ENCODE measurements at places on chromosomes 11 and 22. TPM values are rescaled to one million over a fixed set of nuclear protein-coding genes. Genes with fewer than 3 reads are reported as not detected.

DNA sequence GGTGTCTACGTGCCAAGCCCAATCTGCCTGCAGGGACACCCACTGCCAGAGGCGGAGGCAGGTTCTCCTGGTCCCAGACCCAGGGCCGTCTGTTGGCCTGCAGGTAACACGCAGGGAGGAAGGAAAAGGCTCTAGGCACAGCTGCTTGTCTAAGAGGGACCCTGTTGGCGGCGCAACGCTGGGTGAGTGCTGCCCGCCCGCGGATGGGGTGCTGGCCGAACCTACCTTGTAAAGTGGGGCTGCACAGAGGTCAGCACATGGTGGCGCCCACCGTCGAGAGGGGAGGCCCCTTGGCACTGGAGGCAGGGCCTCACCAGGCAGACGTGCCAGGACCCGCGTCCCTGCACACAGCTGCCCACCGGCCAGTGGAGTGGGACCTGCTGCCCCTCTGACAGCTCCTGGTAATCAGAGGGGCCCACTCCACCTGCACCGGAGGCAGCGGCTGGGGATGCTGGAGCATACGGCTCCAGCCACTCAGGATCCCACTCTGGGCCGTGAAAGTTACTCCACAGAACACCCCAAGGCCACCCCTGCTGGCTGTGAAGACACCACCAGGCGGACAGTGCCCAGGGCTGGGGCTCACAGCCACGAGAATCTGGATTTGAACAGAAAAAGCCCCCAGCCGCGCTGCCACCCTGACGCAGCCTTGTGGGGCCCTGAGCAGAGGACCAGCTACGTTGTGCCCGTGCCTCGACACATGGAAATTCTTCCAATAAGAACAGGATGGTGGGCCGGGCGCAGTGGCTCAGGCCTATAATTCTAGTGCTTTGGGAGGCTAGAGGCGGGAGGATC is 24.0 kb downstream of the TBX1 start:
- no peak for DNase-seq

GRCh38 chr11:117411736-117412135 is 84.1 kb downstream of the CEP164 start:
- no peak for DNase-seq

- no peak for DNase-seq
Observed at GRCh38 chr11:102476069-102476468, 23.5 kb upstream of the TMEM123 start.

- no peak for DNase-seq
Observed at GRCh38 chr11:114178656-114179055, 117.5 kb upstream of the NNMT start.

GRCh38 chr11:19976281-19976941 is 183.9 kb downstream of the DBX1 start:
- DNase-seq: no peak

DNA sequence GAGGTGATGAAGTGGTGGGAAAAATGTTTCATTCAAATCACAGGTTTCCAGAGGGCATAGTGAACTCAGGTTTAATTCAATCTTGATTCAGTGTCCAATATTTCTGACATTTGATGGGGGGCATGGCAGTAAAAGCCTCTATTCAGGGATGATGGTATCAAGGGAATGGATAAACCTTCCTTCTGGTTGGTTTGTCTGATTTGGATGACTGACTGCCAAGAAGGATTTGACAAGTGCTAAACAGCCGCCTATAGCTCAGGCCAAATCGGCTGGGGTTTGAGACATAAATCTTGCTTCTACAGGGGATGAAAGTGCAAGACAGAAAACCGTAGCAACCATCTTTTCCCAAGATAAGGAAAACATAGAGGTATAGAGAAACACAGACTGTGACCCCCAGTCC is 121.8 kb upstream of the C11orf87 start:
- no peak for DNase-seq

DNA sequence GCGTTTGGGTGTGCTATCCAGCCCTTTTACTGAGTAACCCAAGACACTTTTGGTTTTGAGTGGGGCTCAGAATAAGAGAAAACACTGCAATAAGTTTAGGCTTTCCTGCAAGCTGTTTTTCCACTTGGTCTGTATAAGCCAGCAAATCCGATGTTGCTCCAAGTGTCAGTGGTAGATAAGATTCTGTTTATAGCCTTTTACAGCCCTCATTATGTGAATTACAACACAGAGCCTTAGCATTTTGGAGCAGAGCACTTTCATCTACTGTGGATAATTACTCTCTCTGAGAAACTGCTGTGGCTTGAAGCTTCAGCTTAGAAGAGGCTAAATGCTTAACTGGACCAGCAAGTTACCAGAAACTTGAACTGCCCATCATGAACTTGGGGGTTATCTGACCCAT is 601.1 kb downstream of the JRKL start:
- DNase-seq: no peak

DNA sequence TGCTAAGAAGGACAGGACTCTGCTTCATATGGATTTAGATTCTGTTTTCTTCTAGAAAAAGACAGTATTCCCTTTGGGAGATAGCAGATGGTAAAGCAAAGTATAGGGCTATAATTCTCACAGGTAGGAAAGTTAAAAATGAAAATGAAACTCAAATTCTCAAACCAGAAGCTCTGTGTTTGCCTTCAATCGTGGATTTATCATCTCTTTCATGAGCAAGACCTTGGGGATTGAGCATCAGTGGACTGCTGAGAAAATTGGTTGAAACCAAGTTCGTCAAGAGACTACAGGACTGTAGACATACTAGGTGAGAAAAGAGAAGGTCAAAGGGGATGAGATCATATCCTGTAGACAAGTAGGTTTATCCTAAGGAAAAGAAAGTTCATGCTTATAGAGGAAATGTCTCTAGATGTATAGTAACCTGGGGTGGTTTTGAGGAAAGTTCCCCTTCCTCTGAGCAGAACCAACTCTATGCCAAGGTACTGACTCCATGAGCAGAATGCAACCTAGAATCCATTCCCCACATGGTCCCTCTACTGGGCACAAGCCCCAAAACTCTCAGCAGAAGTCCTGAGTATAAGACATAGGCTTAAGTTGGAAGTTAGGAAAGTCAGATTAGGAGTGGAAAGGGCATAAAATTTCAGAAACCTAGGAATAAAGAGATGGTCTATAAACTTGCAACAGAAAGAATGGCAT is 46.5 kb downstream of the SLC5A12 start:
- DNase-seq: no peak

The APLNR gene
- not detected for total RNA-seq

The TPBGL gene
- not detected for total RNA-seq

GRCh38 chr11:124600621-124601320 is 10.5 kb upstream of the PANX3 start:
- no peak for DNase-seq

The TRIM48 gene
- total RNA-seq: not detected

- DNase-seq: no peak
Observed at GRCh38 chr11:121389651-121390050, 62.5 kb upstream of the SORL1 start.

The SLCO2B1 gene
- total RNA-seq: not detected

DNA sequence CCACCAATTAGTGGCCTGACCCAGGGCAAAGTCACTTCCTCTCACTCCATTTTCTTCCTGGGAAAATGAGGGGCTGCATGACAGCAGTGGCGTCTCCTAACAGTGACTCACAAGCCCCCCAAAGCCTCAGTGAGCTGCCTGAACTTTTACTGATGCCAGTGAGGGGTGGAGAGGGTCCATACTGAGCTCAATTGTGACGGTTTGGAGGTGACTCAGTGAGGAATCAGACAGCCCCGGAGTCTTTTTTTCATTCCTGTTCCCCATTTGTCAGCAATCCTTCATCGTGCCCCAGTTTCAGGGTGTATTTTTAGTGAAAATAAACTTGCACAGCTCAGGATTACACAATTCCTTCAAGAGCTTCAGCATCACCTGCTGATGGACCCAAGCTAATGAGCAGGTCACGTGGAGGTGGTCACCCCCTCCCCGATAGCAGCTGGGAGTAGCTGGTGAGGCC is 30.1 kb upstream of the RASD2 start:
- no peak for DNase-seq

The GAL3ST1 gene
- not detected for total RNA-seq

The OR2AG1 gene
- not detected for total RNA-seq

DNA sequence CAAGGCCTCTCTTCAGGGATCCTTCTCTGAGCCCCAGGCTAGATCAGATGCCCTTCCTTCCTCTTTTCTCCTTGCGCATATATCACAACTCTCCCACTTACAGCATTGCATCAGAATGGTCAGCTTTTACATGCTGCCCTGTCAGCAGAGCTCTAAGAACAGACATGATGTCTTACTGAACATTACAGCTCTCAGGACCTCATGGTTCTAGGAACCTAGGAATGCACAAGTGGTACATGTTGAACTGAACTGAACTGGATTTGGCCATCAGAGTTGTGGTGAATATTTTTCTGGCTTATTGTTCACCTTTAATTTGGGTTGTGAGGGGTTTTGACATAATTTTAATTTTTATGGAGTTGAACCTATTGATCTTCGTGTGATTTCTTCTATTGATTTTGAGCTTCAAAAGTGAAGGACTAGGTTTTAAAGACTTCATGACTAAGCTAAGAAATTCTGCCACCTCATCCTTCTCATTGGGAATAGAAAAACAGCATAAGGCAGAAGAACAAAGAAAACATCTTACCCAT is 37.7 kb upstream of the SPON1 start:
- DNase-seq: no peak

GRCh38 chr11:15555161-15555560 is 440.4 kb downstream of the INSC start:
- no peak for DNase-seq

The LSP1 gene
- total RNA-seq: 3.3 TPM

The TNNI2 gene
- not detected for total RNA-seq
